Activated naive CD8-positive, alpha-beta T cell treated with anti-CD3 and anti-CD28 coated beads, Interleukin-2, amount 10 ng/mL, durations not matched to agents 7 days and 5 days (primary cell): ENCODE measurements at places on chromosomes 1 and 21. TPM values are rescaled to one million over a fixed set of nuclear protein-coding genes. Genes with fewer than 3 reads are reported as not detected.

The IGSF21 gene
- total RNA-seq: not detected

The WARS2 gene
- total RNA-seq: 10.3 TPM

The CACNA1E gene
- not detected for total RNA-seq

DNA sequence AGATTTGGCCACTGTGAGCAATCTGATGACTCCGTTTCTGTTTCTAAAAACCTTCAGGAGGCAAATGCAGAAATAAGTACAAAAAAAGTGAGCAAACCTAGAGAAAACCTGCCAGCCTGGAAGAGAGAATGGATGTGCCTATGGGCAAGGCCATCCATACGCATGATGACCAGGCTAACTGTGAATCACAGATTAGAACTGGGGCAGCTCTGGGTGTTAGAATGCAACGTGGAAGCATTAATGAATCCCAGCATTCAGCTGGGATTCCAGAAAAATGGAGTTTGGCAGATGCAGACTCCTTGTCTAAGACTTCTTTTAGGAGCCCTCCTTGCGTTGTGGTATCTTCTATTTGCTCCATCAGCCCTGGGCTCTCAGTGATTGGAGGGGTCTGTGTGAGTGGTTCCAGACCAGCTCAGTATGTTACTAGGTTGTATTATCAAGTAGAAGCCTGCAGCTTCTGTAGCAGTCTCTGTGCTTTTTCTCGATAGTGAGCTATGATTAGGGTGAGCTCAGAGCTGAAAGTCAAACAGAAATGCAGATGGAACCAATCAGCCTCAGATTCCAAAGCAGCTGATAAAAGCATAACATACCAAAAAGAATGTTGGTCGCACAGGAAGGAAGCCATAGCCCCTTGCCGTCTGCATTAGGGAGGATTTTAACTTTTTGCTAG, 154.0 kb downstream of the PSMG1 start:
- DNase-seq: no peak

DNA sequence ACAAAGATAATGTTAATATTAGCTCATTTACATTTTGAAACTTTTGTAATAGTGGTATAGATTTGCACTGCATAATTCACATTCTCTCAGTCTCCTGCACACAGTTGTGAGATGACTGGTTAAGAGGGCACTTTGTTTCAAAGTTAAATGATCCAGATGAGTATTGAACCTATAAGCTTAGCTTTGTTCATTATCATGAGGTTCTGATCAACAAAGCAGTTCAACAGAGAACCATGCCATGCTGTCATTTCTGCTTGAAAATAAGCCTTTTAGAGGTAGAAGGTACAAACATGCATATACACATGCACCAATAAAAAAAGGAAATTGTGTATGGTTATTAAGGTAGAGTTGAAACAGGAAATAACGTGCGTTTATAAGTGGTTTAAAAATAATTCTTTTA, 4.8 kb downstream of the RAP1A start:
- no peak for DNase-seq

- no peak for DNase-seq
Observed at GRCh38 chr21:41411449-41412089, 14.5 kb upstream of the MX1 start.
